NCI-H2029 treated with DMSO at 0.1 percent for 48 hours (cell line): ENCODE measurements at places on chromosomes 4 and X.
A peak's percentile ranks its signal among the peaks of the same experiment; 100 is the strongest.

GRCh38 chrX:153771415-153772315 lies 7.6 kb downstream of the PLXNB3 start:
- no peak for DNase-seq

GRCh38 chrX:103439161-103439560 lies 62.8 kb downstream of the BEX3 start:
- DNase-seq, result no peak

GRCh38 chrX:70022616-70023015 lies 27.1 kb downstream of the AWAT2 start:
- no peak for DNase-seq

GRCh38 chrX:107445146-107445545 lies 4.3 kb upstream of the FRMPD3 start:
- DNase-seq, result peak; percentile 33

DNA sequence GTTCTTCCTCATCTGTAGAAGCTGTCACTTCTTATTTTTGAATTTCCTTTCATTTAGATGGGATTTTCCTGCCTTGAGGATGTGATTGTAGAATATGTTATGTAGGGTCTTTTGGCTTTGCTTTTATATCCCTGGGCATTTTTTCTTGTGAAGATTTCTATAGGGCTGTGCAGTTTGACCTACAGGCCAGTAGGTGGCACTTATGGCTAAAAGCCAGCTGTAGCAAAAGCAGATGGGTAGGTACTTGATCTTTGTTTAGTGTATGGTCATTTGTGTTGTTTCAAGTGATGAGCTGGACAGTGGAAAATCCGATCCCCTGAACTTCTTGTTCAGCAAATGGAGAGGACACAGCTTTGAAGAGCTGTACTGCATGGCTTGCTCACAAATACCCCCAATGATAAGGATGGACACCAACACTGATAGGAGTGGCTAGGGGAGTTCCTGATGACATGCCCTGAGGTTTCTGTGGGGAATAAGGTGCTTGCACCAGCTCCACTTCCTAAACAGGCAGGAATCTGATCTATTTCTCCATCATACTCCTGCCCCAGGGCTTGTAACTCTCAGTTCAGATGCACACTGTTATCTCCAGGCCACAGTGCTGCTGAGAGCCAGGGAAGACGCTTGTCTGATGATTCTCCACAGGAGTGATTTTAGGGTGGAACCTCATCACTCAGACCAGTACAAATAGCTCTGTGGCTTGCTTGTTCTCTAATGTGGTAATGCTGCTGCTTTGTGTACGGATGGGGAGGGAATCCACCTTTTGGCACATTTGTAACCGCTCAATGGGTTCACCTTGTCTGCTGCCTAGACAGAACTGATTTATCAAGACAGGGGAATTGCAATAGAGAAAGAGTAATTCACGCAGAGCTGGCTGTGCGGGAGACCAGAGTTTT lies 417.1 kb upstream of the MAGEB16 start:
- DNase-seq, result no peak

GRCh38 chrX:54093159-54093558 lies 48.9 kb upstream of the PHF8 start:
- DNase-seq, result no peak
